ENCODE measurements at places on chromosomes 3 and 15.

DNA sequence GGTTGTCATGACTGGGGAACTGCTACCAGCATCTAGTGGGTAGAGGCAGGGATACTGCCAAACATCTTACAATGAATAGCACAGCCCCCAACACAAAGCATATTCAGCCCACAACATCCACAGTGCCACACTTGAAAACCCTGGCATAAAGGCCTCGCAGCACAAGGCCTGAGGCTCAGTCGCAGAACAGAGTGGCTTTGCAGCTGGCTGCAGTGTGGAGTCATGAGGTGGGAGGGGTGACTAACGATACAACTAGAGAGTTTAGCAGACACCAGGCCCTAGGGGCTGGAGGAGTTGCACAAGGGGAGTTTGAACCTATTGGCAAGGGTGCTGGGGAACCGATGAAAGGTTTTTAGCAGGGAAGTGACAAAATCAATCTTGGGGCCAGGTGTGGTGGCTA, 32.1 kb downstream of the GRK7 start:
- no peak for DNase-seq

- DNase-seq: no peak
Observed at GRCh38 chr3:128846486-128846891, 32.9 kb upstream of the ACAD9 start.

DNA sequence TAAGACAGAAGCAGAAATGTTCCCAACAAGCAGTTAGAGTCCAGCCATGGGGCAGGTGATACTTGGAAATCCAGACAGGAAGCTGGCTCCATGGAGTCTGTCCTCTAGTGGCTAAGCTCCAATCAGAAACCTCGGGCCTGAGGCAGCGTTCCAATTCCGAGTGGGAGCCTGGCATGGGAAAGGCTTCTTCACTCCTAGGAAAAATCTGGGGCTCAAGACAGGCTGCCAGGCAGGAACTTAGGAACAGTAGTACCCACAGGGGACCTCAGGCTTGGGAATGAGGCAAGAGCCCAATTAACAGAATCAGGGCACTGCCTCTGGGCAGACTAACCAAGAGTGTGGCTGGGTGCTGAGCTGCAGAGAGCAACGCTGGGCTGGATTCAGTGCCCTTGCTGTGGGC, 6.2 kb upstream of the ATP13A4 start:
- DNase-seq: no peak

GRCh38 chr3:50552598-50552997, 14.9 kb downstream of the C3orf18 start:
- no peak for DNase-seq

- no peak for DNase-seq
Observed at GRCh38 chr3:2354702-2355101, 256.0 kb downstream of the CNTN4 start.

DNA sequence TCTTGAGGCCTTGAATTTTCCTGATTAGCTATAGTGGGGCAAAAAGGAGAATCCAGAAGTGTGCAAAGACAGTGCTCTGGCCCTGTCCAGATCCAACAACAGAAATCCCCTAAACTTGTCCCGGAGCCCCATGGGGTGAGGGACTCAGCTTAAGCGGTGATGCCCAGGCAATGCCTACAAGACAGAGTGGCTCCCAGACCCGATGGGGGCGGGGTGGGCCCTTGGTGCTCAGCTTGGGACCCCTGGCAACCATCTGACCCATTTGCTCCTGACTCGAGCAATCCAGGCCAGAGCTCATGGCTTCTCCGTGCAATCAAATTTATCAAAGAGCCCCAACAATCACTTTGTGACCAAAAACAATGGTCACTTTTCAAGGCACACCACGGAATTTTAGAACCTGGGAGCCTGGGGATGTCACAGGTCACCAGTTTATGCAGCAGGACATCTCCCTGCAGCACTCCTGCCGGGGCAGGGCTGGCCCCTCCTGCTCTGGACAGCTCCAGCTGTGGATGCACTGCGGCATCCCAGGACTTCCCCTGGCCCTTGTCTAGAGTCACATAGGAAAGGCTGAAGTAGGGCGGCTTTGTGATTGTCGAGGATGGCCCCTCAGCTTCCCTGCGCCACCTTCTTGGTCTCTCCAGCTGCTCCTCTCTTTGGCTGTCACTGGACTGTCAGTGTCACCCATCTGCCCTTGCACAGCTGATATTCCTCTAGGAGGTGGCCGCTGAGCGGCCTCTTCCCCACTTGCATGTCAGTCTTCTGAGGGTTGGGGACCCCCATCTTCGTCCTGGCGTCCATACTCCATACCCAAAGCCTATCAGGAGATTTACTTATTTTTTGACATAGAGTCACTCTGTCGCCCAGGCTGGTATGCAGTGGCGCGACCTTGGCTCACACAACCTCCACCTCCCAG, 28.4 kb downstream of the RGMA start:
- no peak for DNase-seq

DNA sequence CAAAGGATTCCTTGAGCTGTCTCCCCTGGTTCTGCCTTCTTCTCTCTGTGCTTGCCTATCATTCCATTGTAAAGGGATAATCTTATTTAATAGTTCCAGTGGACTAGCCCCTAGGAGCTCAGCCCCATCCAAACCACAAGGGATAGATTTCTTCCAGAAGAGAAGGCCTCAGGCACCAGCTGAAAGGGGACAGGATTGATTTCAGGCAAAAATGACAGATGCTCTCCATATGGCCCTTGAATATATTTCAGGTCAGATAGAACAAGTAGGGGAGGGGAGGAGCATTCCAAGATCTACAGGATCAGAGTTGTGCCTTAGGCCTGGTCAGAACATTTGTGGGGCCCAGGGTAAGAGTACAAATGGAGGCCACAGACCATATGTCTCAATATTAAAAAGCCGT, 85.3 kb downstream of the RPLP1 start:
- DNase-seq: no peak

GRCh38 chr3:30167541-30168011, 438.8 kb upstream of the TGFBR2 start:
- no peak for DNase-seq

DNA sequence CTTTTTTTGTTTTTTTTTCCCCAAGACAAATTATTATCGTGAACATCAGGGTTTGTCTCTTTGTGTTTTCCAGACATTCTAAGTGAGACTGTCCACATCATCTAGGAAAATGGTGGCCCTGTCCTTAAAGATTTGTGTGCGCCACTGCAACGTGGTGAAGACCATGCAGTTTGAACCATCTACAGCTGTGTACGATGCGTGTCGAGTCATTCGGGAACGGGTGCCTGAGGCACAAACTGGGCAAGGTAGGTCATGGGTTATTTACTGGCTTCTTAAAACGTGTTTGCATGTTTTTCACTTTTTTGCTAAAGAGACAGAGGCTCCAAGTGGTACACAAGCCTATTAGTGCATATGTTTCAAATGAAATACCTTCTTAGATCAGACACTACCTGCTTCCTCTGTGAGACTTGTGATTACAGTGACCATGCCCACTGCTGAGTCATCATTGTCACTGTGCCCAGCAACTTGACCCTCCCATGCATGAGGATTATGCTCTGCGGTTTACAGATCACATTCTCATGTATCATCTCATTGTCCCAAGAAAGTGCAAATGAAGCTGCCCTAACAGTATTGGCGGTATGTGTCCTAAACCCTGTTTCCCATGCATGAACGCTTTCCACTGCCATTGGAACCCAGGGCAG, 395.2 kb upstream of the TPM1 start:
- DNase-seq: no peak

GRCh38 chr3:106488331-106488730, 619.5 kb upstream of the CBLB start:
- DNase-seq: no peak

- DNase-seq: no peak
Observed at GRCh38 chr15:64911311-64912186, at the start of gene ANKDD1A. Gene ANKDD1A (plus strand): TSS chr15:64911902. CDS start chr15:64911931, 29 bp downstream.

- DNase-seq: no peak
Observed at GRCh38 chr15:35130245-35130644, 45.1 kb upstream of the NANOGP8 start.

DNA sequence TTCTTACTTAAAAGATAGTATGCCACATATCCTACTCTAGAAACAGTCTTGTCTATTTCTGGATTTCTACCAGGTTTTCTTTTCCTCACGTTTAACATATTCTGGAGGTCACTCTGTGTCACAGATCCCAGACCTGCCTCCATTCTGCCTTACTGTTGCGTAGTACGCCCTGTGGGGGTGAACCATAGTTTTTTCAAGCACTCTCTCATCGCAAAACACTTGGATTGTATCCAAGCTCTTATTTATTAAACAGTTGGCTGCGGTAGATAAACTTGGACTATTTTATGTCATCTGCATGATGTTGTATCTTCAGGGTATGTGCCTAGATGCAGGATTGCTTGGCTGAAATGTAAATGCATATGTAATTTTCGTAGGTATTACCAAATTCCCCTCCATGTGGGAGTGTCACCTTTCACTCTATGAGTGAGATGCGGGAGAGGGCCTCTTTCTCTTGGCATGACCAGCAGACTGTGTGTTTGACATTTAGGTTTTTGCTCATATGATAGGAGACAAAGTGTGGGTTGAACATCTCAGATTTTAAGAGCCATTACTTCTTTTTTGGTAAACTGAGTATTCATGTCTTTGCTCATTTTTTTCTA, 55.8 kb downstream of the ABTB1 start:
- no peak for DNase-seq

GRCh38 chr15:49137861-49138260, 17.5 kb downstream of the COPS2 start:
- DNase-seq: no peak

DNA sequence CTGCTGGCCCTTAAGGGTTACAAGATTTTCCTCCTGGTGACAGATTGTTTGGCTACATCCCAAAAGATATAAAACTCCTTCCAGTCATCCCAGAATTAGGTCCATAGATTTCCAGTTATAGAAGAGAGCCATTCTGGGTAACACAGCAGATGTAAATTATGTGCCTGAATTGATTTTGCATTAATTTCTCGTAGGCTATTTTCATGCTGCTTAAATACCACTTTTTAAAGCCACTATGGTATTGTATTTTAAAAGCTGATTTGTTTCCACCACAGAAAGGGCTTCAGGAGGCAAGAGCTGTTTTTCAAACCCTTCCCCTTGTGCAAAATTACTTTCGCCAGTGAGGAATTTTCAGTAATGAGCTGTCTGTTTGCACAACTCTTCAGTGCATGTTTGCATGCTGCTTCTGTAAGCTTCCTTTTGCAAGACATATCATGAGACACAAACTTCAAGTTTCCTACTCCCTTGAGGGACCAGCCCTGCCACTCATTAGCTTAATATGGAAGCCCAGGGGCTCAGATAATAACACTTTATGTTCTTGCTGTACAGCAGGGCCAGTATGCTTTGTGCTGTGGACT, 105.4 kb upstream of the TNIK start:
- no peak for DNase-seq

- no peak for DNase-seq
Observed at GRCh38 chr15:49610157-49610918, 10.3 kb downstream of the FAM227B start.

- no peak for DNase-seq
Observed at GRCh38 chr3:177481329-177481728, 284.0 kb upstream of the TBL1XR1 start.

- DNase-seq: no peak
Observed at GRCh38 chr15:92810418-92811138, 89.5 kb upstream of the CHD2 start.

- DNase-seq: no peak
Observed at GRCh38 chr15:52006702-52007340, 12.2 kb upstream of the MAPK6 start.

- DNase-seq: no peak
Observed at GRCh38 chr3:12192173-12192572, 33.5 kb upstream of the TIMP4 start.

- DNase-seq: no peak
Observed at GRCh38 chr3:49310677-49311076, 29.2 kb downstream of the USP4 start.

- no peak for DNase-seq
Observed at GRCh38 chr15:42046597-42046996, 25.8 kb upstream of the PLA2G4E start.

DNA sequence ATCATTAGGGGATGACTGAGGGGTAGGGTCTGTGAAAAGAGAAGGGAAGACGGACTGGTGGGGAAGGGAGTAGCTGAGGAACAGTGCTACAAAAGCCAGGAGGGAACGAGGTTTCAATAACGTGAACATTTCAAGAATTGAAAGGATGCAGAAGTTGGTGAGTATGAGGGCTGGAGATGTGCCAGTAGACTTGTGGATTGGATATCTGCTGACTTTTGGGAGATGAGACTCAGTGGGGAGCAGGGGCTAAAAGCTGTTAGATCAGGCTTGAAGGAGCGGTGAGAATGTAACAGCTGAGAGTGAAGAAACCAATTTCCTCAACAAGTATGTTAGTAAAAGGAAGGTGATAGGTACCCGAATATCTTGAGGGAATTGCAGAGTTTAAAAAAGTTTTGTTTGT, 65.2 kb downstream of the GTPBP8 start:
- DNase-seq: no peak

GRCh38 chr15:46646490-46646889, 1011.7 kb downstream of the SQOR start:
- no peak for DNase-seq

DNA sequence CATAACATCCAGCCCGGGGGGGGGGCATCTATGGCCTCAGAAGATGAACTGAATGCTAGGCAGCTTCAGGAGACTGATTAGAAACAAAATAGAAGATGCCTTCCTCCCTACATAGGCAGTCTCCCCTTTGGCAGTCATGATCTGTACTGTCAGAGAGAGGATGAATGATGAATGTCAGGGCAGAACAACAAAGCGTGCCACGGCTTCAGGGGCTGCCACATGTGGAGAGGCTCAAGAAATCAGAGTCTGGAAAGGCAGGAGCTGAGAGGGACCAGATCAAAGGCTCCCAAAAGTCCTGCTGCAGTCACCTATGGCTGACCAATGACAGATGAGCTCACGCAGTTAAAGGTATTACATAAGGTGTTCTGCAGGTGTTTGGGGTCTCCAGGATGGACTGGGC, 180.4 kb downstream of the UACA start:
- DNase-seq: no peak

- no peak for DNase-seq
Observed at GRCh38 chr15:86916671-86917360, 837.1 kb downstream of the AGBL1 start.

DNA sequence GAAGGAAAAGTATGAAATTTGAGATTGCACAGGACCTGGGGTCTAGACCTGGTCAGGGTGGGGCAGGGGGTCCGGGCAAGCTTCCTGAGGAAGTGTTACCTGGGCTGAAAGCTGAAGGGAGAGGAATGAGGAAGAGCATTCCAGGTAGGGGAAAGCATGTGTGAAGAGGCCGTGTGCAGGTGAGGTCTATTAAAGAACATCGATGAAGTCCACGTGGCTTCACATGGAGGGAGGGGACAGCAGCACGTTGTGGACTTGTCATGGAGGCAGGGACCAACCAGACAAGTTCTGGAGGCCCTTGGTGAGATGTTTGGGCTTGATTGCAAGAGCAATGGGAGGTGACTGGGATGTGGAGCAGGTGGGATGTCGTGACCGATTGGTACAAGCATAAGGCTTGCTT, 47.1 kb downstream of the IDH2 start:
- no peak for DNase-seq

- no peak for DNase-seq
Observed at GRCh38 chr3:14274999-14275961, 96.7 kb downstream of the LSM3 start.

DNA sequence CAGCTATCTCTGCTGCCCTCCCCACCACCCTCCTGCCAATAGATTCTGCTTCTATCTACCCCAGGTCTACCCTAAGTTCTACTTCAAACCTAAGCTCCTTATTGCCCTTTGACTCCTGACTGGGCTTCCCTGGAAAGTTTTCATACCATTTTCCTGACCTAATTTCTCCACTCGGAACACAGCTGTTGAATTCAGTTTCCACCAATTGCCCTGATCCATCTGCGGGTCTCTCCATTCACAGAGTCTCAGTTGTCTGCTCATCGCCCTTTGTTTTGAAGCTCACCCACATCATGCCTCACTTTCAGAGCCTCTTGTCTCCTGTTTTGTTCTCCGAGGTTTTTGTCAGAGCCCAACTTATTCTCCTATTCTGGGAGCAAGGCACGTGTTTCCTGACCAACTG, 56.8 kb upstream of the ABI3BP start:
- no peak for DNase-seq
